ENCODE measurements at places on chromosomes 5 and 9.
A peak's percentile ranks its signal among the peaks of the same experiment; 100 is the strongest.

GRCh38 chr9:96435345-96435744, 14.6 kb upstream of the HABP4 start:
- no peak for DNase-seq

GRCh38 chr9:86069206-86069869, 30.0 kb downstream of the GOLM1 start:
- no peak for DNase-seq

DNA sequence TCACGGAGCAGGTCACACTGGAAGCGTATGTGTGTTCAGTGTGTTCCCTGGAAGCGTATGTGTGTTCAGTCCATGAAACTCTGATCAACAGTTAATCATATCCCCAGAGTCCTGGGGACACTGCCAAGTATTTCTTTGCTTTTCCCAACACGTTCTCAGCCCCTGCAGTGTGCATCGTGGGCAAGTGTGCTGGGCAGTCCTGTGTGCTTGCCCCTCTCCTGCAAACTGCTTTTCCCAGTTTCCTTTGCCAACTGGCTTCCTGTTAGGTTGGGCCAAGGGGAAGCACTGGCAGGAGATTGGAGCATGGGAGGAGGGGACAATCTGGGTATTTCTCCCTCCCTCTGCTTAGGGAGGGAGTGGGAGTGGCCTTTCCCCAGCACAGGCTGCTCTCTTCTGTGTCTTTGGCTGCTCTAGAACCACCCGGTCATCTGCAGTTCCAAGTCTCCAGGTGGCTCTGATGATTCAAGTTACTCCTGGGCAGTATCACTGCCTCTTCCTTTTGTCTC, 36.8 kb upstream of the NEK6 start:
- DNase-seq, result peak; percentile 40

DNA sequence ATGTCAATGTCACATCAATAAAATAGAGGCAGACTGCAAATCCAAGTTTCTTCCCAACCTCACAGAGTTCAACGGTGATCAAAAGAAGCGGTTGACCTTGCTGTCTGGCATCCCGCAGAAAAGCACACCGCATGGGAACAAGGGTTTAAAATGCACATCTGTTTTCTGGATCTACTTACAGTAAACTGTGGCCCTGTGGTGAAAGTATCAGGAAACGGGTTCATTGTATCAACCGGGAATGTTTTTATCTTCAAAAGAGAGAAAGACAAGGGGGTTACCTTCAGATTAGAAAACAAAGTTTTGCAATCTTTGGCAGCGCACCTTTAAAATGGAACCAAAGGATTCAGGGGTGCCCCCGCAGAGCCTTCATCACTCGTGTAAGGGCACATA, 15.5 kb upstream of the FRRS1L start:
- DNase-seq, result no peak

DNA sequence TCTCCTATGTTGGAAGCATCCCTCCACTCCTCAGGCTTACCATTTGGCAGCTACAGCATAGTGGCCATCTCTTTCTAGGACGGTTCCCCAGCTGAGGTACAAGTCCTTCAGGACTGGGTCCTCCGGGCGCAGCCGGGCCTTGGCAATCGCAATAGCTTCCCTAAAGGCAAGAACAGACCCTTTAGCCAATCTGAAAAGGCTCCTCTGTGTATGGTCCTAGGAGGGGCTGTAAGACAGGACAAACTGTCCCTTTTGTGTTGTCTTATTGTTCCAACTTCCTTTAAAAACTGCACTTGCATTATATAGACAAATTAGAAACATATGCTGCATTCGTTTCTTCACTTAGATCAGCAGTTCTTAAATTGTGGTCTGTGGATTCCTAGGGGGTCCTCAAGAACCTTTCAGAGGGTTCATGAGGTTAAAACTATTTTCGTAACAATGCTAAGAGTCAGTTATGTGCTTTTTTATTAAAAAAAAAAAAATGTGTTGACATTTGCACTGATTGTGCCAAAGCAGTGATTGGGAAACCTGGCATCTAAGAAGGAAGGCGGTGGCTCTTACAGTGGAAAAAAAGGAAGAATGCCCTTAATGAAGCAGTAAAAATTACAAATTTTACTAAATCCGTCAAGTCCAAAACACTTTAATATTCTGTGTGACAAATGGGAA, 38.7 kb downstream of the GEMIN5 start:
- DNase-seq, result no peak

GRCh38 chr5:134647750-134648424, 698 bp upstream of the SEC24A start:
- peak; percentile 29 for DNase-seq

DNA sequence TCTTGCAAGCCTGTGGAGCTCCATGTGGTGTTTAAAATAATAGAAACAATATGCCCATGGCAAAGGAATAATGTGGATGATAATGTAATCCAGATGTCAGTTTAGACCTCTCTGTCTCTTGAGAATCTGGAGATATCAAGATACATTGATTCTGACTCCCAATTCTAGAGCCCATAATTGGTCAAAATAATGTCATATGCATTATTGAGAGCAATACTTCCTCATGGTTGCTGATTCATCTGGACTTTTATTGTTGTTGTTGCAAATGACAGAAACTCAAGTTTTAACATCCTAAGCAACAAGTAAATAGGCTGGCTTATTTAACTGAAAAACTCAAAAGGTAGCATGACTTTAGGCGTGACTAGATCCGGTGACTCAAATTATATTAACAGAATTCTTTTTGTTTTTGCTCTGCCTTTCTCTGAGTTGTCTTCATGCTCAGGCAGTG, 152.1 kb downstream of the PCSK1 start:
- DNase-seq, result no peak

- DNase-seq, result no peak
Measured at GRCh38 chr5:3324421-3325101, 271.1 kb upstream of the IRX1 start.

DNA sequence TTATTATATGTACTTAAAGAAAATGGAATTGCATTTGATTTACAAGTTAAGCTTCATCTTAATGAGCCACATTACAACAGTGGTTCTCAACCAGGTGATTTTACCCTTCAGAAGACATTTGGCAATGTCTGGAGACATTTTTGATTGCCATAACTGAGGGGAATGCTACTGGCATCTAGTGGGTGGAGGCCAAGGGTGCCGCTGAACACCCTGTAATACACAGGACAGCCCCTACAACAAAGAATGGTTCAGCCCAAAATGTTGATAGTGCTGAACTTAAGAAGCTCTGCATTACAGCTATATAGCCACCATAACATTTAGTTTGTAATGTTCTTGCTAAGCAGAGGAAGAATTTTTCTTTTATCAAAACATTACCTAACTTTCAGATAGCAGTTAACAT, 103.1 kb downstream of the PAM start:
- DNase-seq, result no peak

DNA sequence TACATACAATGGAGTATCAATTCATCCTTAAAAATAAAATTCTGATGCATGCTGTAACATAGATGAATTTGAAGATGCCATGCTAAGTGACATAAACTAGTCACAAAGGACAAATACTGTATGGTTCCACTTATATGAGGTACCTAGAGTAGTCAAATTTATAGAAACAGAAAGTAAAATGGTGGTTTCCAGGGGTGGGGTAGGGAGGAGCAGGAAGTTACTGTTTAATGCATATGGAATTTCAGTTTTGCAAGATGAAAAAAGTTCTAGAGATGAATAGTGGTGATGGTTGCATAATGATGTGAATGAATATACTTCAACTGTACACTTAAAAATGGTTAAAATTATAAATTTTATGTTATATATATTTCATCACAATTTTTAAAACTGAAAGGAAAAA, 57.3 kb upstream of the FNIP1 start:
- DNase-seq, result no peak

DNA sequence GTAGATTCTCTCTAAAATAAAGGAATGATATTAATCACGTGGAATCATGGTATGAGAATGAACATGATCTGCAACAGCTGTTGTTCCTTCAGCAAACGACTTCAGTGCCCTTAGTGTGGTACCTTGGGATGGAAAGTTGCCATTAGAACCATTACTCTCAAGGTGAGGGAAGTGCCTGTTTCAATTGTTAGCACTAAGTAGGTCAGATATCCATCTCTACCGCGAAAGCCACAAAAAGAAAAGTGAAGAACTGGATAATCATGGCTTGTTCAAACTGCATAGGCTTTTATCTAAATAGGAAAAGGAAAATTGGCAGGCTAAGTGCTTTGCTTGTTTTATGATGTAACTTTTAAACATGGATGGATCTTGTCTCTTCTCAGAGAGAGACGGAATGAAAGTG, 380.7 kb downstream of the MRPS30 start:
- no peak for DNase-seq

DNA sequence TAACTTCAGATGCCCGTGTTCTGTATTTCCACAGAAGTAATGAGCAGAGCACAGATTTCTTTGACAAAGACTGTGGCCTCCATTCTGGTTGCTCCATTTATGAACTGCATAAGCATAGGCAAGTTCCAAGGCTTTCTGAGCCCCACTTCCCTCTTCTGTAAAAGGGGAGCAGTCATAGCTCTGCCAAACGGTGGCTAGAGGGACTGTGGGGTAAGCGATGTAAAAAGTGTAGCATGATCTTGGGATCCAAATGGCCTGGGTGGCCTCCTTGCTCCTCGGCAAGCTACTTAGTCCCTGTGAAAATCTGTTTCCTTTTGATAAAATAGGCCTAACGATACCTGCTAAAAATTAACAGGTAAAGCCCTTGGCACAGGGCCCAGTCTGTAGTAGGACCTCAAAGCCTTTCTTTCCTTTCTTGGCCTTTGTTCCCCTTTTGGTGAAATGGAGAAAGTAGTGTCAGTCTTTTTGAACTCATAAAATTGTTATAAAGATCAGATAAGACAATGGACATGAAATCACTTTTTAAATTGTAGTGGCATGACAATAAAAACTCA, 646.6 kb downstream of the ACTL7B start:
- no peak for DNase-seq

DNA sequence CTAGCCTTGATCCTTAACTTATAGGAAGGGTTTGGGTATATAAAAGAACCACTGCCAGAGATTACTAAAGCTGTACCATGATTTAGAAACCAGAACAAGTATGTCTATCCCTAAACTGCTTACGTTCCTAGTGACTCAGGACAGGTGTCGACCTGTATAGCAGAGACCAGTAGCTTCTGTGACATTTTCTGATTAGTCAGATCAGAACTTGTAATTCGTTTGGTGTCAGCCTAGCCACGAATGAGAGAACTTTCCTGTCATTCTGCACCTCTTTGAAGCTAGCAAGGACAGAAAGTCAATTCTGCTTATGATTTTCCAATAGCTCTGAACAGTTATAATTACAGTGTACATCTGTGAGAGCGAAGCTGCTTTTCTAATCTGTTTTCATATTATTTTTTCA, 39.5 kb downstream of the PRKACG start:
- DNase-seq, result no peak

GRCh38 chr5:85452322-85453025, 1067.8 kb upstream of the EDIL3 start:
- DNase-seq, result no peak

DNA sequence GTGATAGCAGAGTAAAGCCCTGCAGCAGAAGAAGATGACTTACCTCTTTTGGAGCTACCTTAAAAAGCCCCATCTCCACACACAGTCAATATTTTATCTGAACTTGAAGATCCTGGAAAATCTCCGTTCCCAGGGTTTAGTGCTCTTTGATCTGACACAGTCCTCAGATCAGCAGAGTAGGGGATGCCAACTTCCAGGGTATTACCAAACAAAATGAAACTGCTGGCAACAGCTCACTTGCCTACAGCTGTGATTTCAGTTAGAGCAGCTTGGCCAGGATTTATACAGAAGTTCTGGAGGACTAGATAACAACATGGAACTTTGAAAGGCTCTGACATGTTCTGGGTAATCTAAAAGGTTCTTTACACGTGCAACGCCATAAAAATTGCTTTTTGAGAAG, 1537.8 kb upstream of the ACO1 start:
- DNase-seq, result peak; percentile 5

DNA sequence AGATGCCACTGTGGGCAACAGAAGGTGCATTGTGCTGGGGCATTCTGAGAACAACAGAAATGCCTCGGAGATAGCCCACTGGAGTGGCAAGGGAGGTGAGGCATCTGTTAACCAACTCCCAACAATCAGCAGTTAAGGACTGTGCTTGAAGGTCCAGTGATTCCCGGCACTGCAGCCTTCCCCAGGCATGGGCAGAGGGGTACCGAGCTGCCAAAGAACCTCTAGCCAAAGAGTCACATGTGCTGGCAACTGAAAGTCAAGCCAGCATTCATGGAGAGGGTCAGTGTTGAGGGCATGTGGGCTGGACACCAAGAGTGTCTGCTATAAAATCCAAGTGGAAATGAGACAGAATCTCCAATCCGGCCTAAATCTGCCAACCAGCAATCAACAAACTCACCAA, 149.6 kb downstream of the ASTN2 start:
- peak; percentile 81 for DNase-seq

DNA sequence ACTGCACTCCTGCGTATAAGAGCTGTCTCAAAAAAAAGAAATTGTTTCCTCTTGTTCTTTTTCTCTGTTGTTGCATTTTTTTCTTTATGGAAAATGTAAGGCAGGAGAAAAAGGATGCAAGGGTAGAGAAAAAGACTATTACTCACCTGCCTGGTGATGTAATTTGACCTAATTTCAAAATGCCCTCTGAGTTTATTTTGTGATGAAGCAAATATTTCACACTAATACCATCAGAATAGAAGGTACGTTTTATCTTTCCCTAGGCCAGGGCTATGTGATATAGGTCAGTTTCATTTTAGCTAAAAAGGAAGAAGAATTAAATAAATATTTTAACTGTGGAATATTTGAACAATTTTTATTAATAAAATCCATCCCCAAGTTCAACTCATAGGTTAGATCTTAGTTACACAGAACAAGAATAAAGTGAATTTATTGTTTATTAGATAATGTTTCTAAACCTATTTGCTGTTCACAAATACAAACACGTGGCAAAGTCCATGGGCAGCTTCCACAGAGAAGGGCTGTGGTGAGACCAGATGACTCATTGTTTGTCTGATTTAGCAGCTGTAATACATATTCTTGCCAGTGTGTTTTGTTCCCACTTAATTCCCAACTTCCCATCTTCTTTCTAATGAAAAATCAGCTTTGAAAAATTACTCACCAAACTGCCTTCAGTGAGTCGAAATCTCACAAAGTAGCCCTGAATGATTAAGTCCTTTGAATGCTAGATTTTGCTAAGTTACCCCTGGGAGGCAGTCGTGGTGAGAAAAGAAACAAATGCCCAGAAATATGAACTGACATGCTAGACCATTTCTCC, 52.8 kb upstream of the CCDC112 start:
- no peak for DNase-seq

GRCh38 chr5:52854949-52855348, 67.2 kb downstream of the ITGA1 start:
- no peak for DNase-seq
